ENCODE measurements at places on chromosomes 12 and 14.

GRCh38 chr12:122309564-122310121, 43.3 kb upstream of the VPS33A start:
- DNase-seq: no peak

DNA sequence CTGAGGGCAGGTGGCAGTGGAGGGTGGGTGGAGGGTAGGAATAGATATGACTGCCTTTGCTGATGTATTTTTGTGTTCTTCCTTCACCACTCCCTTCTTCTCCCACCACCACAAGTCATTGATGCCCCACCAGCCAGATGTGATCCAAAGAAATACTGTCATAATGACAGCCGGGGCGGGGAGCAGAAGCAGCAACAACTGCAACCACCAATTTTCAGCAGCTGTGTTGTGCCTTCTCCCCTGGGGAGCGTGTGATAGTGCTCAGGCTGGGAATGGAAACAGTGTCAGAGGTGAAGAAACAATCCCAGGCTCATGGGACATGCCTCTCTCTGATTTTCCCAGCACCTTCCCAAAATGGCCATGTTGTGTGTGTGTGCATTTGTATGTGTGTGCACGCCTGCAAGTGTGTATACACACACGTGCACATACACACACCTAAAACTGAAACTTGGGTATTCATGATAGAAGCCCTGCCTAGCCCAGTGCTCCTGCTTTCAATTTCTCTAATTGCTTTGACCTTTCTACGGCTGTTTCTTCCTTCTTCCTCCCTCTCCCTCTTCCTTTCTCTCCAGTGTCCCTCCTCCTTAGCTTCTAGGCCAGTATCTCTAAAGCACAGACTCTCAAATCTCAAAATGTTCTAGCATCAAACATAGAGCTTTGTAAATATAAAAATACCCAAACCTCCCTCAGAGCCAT, 299.2 kb upstream of the FKBP4 start:
- no peak for DNase-seq

DNA sequence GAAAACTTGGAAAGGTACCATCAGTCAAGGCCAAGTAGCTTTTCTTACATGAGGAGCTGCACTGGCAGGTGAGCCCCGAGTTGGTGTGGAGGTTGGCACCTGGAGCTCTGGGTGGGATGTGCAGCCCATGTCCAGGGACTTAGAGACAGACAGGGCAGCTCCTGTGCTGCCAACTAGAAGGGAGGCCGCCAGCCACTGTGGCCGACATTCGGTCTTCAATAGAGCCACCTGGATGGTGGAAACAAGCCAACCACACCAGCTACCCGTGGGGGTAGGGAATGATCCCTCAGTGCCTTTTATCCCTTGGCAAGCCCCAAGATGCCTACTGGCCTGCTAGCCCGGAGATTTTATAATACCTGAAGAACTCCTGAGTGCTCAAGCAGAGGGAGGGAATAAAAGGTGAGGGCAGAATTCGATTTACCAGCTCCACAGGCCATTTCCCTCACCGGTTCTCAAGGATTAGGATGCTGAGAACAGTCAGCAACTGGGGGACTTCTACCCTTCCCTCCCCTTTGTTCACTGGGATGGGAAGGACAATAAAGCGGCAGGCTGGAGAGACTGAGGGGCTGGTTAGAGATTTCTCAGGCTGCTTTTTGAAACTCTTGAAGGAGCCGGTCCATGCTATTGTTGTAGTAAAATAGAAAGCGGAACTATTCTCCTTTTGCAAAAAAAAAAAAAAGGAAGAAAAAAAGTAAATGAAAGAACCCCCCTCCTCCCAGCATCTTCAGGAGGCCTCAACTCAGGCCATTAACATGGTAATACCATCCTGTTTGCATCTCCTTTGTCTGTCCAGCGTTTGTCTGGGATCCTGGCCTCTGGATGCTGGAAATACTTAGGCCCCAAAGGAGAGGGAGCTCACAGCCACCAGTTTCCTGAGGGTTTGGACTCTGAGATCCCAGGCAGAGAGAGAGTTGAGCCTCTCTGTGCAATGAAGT, 321.6 kb downstream of the ZFP36L1 start:
- no peak for DNase-seq

DNA sequence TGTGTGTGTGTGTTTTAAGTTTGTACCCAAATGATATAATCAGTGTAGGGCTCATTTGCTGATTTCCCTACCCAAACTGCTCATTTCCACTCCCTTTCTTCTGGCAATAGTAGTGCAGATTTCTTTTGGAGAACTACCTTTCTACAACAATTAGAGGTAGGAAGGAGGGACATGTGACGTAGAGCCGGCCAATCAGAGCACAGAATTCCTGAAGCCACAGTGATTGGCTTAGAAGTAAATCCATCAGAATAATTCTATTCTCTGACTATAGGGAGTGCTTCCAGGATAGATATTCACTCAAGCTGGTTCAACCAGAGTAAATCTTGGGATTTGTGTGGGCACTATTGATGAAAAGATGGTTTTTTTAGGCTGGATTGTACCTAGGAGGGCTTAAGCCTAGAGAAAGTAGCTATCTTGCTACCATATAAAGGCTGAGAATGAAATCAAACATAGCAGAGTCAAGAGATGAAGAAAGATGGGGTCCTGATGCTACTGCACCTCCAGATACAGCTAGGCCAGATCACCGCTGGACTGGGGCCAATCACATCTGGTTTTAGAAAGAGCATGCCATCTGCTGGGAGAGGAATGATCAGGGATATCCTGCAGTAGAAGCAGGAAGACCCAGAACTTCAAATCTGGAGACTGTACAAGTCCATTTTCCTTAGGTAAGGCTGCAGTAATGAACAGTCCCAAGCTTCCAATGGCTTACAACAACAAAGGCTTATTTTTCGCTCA, 54.1 kb upstream of the NUAK1 start:
- DNase-seq: no peak

GRCh38 chr14:65258391-65258790, 154.1 kb upstream of the FUT8 start:
- DNase-seq: no peak

DNA sequence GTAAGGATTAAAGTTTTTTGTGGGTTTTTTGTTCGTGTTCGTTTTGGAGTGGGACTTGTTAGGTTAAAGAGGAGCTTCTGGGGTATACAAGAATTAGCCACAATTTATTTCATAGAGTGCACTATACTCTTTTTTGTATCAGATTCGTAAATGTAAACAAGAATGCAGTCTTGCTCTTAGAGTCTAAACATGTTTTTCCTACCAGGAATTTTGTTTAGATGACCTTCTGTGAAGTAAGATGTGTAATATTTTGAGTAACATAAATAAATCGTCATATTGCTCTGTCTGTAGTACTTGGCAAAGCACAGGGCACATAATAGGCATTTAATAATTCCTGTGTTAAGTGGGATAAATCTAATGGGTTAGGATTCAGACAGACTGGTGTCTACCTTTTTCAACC, 9.6 kb downstream of the CNOT2 start:
- DNase-seq: no peak

GRCh38 chr14:38210587-38211216, 3.0 kb downstream of the SSTR1 start:
- no peak for DNase-seq

All from NCI-H1436 (cell line).